ENCODE measurements at places on chromosomes 4 and X.

DNA sequence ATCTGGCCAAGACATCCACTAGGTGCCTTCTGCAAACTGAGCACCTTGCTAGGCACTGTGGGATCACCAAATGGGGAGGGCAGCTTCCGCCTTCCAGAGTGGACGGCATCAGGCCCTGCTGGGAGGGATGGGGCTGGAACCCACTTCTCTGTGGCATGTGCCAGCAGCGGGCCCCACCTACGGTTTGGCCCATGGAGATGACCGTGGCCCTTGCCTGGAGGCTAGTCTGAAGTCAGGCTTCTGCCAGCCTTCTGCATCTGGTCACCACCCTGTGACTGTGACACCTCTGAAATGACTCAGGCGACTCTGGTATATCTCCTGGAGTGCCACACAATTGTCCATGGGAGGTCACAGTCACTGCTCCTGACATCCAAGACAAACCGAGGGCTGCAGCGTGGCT lies 7.2 kb downstream of the SSR4 start:
- no peak for DNase-seq

DNA sequence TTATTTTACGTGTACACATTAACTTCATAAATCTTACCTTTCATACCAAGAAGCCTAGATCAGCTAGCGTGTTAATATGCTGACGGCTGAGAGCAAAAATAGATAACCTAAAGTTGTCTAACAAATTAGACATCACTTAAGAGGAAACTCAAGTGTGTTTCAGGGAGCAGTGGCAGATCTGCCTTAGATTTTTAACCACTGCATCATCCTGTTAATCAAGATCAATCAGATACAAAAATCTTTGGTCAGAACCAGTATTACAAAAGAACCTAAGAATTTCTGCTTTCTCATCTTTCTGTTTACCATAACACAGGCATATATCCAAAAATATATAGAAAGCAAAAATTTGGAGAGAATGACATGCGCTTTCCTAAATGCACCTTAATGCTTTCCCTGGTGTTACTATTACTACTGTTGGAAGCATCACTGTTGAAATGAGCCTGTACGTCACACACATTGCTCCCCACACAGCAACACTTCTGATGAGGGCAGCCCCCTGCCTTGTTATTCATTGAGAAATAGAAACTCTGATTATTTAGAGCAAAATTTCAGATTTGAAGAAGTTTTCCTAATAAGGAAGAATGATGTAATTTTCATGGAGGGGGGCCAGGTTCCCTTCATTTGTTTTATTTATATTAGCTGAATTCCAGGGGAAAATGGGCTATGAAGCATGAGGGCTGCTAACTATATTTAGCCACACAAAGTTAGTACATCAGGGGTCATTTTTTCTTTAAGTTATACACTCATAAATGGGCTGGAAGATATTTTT lies 152.3 kb downstream of the CBR4 start:
- no peak for DNase-seq

DNA sequence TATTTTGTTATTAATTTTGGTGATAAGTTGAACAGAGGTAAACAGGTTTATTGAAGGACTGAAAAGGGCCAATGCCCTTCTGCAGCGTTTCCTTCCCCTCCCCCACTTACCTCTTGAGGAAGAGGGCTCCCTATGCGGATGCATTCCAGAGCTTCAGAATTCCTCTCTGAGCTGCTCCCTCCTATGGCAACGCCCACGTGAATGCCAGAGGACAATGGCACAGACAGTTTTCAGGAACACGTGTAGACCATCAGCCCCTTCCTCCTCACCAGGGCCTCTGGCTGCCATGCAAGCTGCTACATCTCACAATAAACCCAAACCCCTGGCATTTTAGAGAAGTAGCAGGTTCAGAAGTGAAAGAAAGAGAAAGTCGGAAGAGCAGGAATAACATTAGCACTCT lies 127.9 kb downstream of the CHRDL1 start:
- DNase-seq, result no peak

- DNase-seq, result no peak
Measured at GRCh38 chr4:8818063-8818881, 53.4 kb downstream of the HMX1 start.

GRCh38 chr4:93237521-93237920 lies 591.0 kb upstream of the ATOH1 start:
- DNase-seq, result no peak

DNA sequence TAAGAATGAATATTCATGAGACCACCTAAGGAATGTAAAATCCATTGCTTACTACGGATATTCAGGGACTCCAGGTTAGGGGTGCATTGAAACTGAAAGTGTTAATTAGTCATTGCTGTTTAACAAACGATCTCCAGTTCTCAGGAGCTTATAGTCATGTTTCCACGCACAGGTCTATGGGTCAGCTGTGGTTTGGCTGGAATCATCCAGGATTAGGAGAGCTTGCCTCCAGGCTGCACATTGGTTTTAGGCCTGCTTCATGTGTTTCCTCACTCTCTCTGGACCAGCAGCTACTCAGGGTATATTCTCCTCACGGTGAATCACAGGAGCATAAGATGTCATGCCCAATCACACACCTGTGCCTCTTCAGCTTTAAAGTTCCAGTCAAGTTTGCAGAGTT lies 98.9 kb downstream of the ATXN3L start:
- no peak for DNase-seq

DNA sequence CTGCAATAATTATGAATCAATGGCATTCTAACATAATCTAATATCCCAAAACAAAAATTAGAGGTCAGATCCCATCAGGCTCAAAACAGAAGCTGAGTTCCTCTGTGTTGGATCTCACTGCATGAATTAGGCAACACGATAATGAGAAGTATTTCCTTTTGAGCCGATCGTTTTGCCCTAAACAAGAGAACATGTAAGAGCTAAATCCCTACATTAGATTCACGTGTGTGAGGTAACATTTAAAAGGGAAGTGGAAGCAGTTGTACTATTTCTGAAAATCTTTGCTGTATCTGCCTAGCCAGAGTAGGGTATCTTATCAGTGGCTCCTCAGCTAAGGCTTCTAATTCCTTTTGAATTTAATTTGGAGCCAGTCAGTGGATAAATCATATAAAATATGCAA lies 115.6 kb downstream of the C4orf51 start:
- DNase-seq, result no peak

- DNase-seq, result no peak
Measured at GRCh38 chr4:158870626-158871334, 102.0 kb downstream of the FNIP2 start.

GRCh38 chr4:179521952-179522351 lies 2079.7 kb upstream of the AGA start:
- no peak for DNase-seq

- DNase-seq, result no peak
Measured at GRCh38 chr4:104772849-104773248, 278.2 kb upstream of the CXXC4 start.

DNA sequence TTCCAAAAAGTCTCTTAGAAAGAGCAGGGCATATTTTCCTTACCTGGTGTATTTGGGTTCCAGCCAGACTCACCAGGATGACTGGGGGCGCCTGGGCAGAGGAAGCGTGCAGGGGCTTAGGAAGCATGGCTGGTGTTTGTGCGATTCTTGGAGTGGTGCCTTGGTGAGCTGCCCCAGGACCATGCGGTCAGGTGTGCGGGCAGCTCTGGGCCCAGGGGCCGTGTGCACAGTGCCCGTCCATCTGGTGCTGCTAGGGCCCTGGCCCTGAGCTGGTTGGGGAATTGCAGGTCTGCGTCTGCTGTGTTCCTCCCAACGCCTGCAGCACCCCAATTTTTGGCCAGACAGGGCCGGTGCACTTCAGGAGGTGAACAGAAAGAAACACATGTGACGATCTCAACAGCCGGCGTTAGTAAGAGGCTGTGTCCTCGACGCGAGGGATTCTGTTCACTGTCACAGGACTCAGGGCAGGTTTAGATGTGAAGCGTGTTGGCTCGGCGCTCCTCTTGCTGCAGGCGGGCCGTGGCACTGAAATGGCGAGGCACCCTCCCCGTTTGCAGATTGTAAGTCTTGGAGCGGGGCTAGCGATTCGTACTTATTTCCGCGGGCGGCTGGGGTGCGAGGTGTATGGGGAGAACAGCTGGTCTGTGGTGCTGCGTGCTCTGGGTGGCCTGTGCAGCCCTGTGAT lies 15.2 kb downstream of the RGS12 start:
- no peak for DNase-seq

DNA sequence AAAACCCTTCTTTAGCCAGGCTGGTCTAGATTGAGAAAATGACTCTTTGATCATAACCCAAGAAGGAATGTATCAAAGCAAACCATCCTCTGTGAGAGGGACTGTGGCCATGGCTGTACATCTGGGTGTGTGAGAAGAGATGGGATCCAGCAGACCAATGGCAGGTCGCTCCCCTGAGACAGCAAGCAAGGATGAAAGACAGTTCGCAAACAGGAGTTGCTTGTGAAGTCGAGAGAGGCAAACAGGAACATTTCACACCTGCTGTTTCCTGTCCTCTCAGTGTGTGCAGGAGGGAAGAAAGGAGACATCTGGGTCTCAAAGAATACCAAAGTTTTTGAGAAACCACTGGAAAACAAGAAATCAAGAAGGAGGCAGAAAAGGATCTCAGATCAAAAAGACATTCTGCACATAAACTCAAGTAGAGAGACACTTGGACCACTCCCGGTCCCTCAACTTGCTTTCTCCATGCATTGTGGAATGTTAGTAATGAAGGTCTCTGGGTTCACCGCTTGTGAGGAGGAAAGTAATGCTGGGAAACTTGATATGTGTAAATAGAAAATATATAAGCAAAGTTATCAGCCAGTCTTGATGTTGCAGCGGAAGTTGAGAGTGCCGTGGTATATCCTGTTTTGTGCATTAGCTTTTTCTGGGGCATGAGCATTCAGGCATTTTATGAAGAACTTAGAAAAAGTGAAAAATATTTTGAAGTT lies 327.5 kb downstream of the BMPR1B start:
- no peak for DNase-seq

GRCh38 chrX:16825264-16826035 lies 39.2 kb downstream of the TXLNG start:
- DNase-seq, result no peak

DNA sequence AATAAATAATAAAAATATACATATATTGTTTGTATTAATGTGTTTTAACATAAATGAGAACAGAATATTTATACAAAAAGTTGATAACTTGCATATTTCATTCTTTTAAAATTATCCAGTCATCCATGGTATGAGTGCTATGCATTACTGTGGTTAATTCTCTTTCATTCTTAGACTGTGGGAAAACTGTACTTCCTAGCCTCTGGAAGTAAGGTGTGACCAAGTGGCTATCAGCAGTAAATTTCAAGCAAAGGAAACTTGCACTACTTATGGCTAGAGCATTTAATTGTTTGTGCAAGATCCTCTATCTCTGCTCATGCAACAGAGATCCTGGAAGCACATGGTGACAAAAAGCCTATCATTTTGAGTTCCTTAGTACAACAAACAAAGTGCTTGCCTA lies 1054.5 kb upstream of the PABPC4L start:
- DNase-seq, result no peak

- no peak for DNase-seq
Measured at GRCh38 chrX:30702736-30703135, 49.5 kb downstream of the GK start.

DNA sequence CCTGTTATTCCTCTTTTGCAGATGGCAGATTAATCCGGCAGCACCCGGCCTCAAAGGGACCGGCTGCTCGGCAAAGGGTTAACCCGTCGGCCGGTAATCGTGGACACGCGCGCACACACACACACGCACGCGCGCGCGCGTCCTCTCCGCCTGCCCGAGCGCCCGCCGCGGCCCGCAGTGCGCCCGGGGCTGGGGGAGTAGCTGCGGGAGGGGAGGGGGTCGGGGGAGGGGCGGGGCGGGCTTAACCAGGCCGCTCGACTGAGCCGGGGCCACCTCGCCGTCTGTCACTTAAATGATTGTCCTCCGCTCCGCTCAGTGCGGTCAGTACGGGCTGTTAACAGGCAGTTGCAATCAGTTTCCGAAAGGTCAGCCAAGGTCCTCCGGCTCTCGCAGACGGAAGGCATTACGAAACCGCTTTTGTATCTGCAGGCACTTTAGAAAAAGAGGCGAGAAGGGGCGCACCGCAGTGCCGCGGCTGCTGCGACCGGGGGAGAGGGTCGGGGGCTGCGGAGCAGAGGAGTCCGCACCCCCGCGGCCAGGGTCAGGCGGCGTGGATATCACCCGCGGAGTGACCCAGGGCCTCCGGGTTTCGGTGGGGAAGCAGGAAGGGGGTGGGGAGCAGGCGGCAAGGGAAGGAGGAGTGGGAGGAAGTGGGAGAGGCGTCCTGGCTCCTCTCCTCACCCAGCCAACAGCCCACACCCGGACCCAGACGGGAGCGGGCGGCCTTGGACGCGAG lies 57.3 kb upstream of the BCOR start:
- DNase-seq, result no peak

DNA sequence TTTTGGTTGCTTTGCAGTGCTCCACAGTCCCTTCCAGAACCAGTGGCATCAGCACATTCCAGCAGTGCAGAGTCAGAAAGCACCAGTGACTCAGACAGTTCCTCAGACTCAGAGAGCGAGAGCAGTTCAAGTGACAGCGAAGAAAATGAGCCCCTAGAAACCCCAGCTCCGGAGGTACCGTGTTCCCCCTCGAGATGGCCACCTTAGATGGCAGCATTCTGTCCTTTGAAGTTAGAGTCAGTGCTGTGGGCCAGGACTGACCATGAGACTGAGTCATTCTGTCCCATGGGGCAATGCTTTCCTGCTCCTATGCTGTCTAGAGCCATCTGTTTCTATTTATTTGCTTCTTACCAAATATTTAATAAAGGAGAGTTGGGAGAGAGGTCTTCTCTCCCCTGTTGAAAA lies 112.3 kb downstream of the KLHL8 start:
- DNase-seq, result no peak

DNA sequence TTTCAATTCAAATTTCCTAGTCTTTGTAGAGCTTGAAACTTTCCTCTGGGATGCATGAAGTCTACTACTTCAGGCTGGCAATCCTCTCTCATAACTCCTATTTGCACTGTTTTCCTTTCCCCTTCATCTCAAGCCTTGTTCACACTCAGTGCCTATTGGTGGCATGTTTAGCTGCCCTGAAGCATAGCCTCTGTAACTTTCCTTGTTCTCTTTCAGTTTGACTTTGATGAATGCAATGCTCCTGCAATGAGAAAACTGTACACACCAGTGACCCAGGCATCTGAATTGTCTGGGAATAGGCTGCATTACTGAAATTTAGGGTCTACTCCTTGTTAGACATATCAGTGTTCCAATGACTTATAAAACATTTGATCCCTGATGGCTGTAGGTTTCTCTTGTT lies 81.7 kb downstream of the ANK2 start:
- no peak for DNase-seq

DNA sequence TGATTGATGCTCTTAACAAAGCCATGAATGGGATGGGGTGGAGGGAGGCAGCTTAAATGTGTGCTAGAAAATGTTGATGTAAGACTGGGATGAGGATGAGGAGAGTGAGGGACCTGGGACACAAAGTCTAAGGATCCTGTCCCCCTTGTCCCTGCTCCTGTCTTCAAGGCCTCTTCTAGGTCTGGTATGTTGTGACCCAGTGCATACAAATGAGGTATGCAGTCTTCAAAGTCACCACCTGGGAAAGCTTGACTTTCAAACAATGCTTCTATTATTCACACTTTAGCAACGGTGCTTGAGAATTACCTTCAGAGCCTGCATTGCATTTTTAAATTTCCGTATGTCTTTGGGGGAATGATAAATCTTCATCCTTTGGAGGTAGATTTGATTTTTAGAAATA lies 88.4 kb upstream of the SLC34A2 start:
- no peak for DNase-seq
